ENCODE measurements at places on chromosomes 1 and 21.

DNA sequence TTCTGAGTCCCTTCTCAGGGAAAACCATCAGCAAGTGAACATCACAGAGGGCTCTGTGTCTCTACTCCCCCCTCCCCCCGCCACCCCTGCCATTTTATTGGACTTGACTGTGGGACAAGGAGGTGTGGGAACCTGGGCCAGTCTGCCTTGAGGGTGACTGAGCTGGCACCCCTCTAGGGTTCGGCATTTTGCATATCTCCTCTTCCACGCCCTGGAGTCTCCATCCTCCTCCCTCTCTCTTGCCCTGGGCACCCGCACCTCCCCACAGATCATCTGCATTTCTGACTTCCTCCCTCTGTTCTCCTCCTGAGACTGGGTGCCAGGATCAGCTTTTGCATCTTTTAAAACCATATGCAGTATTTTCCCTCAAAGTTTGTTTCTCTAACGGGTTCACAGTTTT is 107.1 kb upstream of the ERRFI1 start:
- DNase-seq = no peak

DNA sequence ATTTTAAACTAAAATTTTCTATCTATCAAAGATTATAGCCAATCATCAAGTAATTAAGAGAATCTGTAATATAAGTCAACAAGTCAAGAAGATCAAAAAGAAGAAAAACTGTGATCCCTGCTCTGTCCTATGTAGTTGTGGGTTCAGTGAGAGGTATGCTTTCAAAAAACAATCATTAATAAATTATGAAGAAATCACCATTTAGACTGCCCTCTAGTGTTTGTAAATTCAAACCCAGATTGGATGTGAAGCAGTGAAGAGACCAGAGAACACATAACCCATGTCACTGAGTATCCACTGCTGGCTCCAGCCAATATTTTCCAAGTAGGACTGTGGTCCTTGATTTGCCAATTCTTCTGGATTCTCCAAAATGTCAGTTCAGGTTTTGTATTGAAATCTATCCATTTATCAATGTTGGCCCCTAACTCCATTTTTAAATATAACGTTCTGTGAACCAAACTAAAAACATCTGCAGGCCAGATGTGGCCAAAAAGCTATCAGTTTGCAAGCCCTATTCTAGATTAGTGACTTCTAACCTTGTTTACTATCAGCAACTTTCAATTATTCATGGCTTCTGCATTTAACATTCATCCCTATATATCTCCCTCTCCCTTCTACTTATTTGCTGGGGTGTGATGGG is 467.5 kb upstream of the CXADR start:
- peak; percentile 19 for DNase-seq

DNA sequence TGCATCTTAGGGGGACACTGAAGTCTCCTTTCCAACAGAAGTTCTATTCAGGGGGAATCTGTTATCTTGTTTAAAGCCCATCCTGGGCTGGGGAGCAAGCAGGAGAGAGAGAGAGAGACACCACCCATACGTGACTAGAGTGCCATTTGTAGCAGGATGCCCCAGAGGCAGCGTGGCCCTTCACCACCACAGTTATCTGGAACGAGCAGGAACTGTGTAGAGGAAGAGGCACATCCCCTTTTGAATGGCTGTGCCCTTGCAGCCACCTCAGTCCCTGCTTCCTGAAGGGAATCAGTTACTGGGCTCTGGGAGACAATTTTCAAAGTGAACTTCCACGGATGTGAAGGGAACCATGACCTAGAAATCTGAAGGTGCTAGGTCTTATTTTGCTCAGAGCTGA is 19.4 kb upstream of the LAMTOR5 start:
- DNase-seq = peak; percentile 27

DNA sequence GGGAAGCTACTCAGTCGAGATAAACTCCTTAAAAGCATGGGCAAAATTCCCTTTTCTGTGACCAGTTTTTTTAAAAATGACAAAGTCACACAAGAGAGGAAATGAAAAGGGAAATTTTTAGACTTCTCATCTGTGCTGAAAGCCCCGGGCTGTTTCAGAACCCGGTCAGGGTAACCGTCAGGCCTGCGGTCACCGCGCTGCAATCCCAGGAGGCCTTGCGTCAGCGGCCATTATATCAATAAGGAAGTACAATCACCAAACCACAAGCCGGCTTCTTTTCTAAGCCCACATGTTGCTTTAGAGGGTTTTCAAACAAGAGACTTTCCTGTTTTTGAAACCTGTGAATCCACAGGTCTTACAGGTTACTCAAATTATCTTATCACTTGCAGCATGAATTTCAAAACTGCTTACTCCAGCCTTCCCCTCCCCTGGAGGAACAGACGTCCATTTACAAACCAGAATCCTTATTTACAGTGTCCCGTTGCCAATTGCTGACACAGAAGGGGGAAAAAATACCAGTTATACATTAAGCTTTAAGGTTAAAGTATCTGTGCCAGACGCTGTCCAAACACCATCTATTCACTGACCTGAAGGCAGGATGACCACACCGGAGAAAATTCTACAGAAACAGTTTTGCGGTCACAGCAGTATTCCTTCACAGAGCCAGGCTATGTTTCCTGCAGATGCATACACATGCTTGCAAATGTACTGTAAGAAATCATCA is 165.3 kb downstream of the TOMM20 start:
- DNase-seq = peak; percentile 97

- DNase-seq = no peak
Observed at GRCh38 chr1:234545517-234546386, 64.2 kb downstream of the IRF2BP2 start.

DNA sequence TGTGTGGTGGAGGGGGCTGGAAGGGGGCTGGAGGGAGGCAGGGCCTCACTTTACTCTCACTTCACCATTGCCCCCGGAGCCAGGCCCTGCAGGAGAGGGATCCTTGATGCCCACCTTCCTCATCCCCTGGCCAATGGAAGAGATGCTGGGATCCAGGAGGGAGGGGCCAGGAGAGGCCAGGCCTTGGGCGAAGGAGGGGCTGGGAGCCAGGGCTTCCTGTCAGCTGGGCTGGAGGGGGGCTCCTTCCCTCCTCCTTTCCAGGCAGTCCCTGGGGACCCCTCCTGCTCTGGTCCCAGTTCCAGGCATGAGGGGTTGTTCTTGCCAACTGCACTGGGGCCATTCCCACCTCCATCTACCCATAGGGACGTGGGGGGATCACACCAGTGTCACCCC is 5.7 kb downstream of the AHDC1 start:
- no peak for DNase-seq

DNA sequence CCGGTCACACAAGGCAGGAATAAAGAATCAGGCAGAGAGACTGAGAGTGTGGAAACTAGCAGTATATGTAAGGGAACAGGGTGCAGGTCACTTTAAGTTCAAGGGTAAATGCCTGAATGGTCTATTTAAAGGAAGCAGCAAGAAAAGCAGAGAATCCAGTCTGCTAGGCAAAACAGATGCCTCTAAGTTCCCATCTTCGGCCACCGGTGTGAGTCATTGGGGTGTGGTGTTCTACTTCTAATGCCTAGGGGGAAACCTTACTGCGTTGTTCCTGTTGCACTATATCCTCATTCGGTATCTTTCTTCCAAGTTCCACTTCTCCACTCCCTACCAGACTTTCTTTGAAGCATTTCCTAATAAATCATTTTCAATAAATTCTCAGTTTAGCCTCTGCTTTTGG is 259.9 kb downstream of the HHIPL2 start:
- DNase-seq = no peak

DNA sequence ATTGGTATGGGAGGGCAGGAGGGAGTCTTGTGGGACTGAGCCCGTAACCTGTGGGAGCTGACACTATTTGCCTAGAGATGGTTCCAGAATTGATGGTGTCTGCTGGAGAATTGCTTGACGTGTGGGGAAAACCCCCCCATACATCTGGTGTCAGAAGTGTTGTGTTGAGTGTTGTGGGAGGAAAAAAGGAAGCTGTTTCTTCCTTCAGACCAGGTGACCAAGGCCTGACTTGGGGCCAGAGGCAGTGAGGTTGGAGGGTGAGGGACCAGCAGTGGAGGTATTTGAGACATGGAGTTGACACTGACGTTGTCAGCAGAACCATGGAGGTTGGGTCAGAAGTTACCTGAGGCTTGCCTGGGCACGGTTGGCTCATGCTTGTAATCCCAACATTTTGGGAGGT is 8.3 kb downstream of the SHISAL2A start:
- DNase-seq = peak; percentile 66

Data from KBM-7 (cell line).